Chondrocyte (in vitro differentiated cells): ENCODE measurements at places on chromosomes 2 and 18. TPM values are rescaled to one million over a fixed set of nuclear protein-coding genes. Genes with fewer than 3 reads are reported as not detected.
A peak's percentile ranks its signal among the peaks of the same experiment; 100 is the strongest.

The DUSP19 gene
- total RNA-seq: 4.1 to 6.6 TPM (median 4.3 TPM) in 3 replicates

- no peak for DNase-seq
Observed at GRCh38 chr2:199588054-199588453, 130.3 kb upstream of the SATB2 start.

DNA sequence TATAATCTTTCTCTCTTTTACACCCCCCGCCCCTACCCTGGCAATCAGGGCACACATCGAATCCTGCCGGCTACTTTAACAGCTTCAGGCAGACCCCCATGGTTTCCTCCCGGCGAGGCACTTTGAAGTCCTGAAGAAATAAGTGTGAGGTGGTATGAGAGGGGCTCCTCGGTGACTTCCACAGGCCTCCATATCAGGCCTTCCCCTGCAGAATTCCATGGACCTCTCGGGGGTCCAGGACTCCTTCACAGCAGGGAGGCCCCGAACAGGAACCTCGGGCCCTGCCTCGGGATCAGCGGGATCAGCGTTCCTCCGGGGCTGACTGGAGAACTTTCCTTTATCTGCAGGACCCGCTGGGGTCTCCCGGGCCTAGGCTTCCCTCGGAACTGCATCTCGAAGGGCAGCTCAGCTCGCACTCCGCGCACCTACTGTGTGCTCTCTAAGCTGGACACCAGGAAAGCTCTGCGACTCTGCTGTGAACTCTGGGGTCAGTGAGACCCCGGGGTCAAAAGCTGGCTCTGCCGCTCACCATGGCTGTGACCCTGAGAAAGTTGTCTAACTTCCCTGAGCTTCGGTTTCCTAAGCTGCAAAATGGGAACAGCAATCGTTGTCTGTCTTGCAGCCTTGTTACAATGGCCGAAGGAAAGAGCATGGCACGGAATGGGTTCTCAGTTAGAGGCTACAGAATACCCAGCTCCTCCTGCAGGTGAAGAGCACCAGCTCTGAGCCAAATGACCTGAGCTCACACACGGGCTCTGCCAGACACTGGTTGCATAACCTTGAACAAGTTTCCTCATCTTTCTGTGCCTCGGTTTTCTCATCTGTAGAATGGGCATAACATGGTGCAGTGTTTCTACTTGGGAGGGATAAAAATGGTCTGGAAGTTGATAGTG, 97.4 kb upstream of the ID2 start:
- DNase-seq: peak; percentile 77

DNA sequence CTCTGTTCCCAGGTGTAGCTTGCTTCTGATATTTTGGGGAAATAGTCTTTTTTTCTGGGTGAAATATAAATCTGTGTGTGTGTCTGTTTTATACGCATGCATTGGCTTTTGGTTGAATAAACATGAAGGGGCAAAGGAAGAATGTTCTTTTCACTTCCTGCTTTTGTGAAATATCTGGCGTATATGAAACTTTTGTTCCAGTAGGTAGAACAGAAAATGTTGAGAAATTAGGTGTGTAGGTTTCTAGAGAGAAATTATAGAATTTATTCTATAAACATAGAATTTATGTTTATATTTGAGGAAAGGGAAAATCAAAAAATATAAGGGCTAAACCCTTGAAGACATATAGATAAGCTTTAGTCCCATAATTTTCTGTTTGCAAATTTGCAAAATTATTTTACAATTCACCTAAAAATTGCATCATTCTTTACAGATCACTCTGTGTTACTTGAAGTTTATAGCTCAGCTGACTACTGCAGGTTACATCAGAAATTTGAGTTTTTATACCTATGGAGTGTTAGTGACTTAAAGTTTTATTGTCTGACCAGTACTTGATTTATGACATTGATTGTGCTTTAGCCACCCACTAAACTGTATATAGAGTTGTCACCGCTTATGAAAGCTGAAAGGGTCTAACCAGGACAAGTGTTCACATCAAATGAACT, 116.1 kb downstream of the FAM117B start:
- DNase-seq: no peak

DNA sequence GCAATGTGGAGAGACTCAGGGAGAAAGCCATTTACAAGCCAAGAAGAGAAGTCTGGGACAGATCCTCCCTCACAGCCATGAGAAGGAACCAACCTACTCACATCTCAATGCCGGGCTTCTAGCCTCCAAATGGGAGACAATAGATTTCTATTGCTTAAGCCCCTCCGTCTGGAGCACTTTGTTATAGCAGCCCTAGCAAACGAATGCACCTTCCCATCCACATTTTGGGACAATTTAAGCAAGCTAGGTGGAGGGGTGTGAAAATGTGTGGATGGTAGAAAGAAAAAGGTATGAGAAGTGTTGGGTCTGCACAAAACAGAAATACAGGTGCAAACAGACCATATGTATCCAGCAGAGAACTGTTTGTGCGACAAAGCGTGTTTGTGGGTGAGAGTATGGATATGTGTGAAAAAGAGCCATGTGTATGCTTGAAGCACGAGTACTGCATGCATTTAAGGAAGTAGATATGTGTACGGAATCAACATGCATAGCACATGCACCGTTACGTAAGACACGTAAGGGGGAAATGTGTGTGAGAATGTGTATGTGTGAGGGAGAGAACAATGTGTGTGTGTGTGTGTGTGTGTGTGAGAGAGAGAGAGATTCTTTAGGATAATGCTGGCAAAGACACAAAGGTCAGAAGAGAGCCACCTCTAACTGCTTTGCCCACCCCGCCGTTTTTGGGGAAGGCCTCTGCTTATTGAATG, 13.1 kb upstream of the E2F6 start:
- DNase-seq: no peak
